ENCODE measurements at places on chromosomes 4 and X. TPM values are rescaled to one million over a fixed set of nuclear protein-coding genes. Genes with fewer than 3 reads are reported as not detected.
A peak's percentile ranks its signal among the peaks of the same experiment; 100 is the strongest.

DNA sequence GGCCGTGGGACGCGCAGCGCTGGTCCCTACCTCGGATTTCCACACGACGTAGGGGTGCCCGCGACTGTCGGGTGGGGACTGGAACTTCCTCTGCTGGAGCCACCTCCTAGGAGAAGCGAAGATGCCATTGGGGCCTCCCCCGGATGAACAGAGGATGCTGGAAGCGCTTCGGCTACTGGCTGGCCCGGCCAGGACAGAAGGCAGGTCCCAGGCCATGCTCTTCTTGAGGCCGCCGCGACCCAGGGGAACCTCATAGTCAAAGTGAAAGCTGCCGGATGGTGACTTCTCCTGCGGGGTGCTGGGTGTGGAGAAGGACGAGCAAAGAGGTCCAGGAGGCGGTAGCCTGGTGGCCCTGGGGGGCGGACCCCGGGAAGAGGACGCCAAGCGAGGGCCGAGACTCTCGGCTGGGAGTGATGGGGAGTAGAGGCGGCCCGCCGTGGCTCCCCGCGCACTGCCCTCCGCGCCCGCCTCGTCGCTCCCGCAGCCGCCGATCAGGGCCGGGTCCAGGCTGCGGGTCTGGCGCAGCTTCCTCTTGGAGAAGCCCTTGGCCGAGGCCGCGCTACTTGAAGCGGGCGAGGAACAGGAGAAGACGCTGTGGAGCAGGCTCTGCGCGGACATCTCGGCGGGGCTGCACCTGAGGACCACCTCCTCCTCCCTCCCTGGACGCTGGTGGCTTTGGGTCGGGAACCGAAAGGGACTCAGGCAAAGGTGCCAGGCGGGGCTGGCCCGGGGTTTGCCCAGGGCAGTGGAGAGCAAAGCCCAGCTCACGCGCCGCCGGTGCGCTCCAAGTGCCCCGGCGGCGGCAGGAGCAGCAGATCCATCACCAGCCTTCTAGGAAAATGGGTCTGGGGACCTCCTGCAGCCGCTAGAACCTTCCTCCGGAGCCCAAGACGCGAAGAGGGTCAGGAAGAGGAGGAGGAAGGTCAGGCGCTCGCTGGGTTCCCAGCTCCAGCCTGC lies 1.2 kb downstream of the ARHGAP6 start:
- no peak for DNase-seq

DNA sequence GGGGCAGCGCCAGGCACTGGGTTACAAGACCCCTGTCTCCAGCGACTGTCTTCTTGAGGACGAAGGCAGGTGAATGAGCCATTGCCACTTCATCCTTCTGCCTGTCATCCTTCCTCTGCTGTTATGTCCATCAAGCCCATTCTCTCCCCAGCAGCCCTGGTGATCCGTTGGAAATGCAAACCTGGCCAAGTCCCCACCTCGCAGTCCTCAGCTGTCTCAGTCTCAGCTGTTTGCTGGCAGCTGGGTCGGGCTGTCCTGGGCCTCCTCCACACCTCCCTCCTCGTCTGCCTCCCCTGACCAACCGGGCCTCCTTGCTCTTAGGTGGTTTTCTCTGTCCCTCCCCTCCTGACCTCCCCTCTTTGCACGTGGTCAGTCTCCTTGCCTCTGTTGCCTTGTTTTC lies 38.0 kb downstream of the PTTG2 start:
- no peak for DNase-seq

DNA sequence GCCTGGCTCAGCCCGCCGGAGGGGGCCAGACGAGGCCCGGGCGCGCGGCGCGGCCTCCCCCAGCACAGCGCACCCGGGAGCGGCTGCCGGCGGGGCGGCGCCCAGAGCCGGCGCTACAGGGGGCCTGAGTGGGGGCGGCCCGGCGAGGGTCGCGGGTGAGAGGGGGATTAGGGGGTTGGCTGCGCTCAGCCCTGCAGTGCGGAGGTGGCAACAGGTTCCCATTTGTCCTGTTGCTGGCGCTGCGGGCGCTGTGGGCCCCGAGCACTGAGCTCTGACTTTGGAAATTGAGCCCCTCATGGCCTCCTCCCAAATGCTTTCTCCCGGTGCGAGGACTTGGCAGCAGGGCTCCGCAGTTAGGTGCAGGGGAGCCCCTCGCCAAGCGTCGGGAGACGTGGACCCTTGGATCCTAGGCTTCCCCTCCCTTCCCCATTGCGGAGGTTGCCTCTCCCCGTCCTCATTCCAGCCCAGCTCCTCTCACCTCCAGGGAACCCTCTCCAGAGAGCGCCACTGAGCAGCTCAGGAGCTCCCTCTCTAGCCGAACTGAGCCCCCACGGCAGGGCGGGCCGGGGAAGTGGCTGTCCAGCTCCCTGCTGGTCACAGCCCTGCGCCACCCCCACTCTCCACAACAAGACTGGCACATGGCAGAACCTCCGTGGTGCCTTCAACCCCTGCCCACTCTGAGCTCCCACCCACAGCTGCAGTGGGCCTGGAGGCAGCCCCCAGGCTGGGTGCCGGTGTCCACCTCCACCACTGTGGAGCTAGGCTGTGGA lies 2.5 kb upstream of the DUSP9 start:
- no peak for DNase-seq

GRCh38 chr4:173171098-173171497 lies 2.5 kb downstream of the GALNT7 start:
- DNase-seq = peak; percentile 62

STPG2 gene
- total RNA-seq = not detected

Measured in bronchial epithelial cell (primary cell).